ENCODE measurements at places on chromosomes 7 and 10. TPM values are rescaled to one million over a fixed set of nuclear protein-coding genes. Genes with fewer than 3 reads are reported as not detected.

- DNase-seq = peak; percentile 57
Observed at GRCh38 chr7:2886900-2887299, 42.8 kb upstream of the GNA12 start.

- no peak for DNase-seq
Observed at GRCh38 chr7:158568974-158569857, 18.4 kb downstream of the PTPRN2 start.

DNA sequence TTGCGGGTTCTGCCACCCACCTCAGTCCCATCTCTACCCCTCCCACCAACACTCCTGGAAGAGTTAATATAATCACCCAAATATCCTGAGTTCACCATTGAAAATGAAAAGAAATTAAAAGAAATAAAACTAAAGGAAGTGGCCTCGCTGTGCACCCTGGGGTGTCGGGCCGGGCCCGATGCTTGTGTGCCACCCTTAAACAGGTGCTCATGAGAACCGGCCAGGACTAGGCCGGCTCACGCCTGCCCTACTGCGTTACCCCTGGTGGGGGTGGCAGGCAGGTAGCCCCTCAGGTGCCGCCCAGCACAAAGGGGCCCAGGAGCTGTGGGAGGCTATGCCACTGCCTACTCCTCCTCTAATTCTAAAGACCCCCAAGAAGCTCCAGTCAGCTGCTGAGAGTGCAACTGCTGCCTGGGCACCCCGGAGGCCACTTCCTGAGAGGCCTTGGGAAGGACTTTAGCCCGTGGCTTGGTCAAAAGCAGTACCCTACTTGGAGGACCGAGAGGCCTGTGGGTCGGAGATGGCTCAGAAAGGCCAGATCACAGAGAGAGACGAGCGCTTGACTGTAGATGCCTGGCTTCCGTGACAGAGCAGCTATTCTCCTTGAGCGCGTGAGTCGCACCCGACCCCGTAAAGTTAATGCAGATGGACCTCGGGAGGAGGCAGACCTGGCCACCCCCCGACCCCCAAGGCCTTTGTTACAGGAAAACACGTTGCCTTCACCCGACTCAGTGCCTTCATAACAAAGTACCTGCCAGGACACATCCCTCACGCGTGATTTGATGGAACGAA, 51.0 kb upstream of the PPP2R2D start:
- no peak for DNase-seq

DNA sequence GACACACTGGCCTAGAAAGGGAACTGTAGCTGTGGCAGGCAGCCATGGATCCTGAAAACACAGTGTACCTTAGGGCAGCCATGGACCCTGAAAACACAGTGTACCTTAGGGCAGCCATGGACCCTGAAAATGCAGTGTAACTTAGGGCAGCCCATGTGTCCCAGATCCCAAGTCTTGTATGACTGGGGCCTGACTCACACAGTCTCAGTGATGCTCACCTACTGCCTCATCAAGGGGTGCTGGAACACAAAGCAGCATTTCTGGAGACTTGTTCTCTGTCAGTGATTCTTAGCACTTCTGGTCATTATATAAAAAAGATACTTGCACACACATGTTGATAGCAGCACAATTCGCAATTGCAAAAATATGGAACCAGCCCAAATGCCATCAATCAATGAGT, 70.2 kb upstream of the LAMB4 start:
- DNase-seq = no peak

- no peak for DNase-seq
Observed at GRCh38 chr10:17464545-17464944, 10.2 kb upstream of the ST8SIA6 start.

DNA sequence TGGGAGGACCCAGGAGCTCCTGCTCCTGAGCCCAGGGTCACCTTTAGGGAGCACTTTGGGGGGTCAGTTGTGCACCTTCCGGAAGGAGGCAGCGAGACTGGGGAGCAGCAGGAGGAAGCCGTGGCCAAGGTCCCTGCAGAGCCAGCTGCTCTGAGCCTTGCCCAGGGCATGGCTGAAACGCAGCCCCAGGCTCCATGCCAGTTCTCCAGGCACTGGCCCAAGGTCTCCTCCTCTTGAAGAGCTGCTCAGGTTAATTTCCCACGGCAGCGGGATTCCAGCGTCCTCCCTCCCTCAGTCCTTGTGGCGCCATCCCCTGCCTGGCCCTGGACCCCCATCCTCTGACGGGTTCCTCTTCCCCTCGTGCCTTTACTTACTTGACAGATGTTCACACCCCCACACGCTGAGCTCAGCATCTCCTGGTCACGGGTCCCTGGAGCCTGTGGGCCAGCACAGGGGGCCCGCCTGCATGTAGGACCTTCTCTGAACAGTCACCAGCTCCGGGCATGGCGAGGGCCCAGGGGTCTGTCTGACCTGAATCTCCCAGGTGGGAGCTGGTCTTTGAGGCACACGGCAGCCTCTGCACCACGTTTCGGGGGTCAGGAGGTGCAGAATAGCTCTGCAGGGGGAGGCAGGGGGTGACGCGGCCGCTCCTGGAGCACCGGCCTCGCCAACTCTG, 16.7 kb upstream of the CFAP46 start:
- no peak for DNase-seq

- no peak for DNase-seq
Observed at GRCh38 chr7:158257001-158257400, 330.6 kb downstream of the PTPRN2 start.

DNA sequence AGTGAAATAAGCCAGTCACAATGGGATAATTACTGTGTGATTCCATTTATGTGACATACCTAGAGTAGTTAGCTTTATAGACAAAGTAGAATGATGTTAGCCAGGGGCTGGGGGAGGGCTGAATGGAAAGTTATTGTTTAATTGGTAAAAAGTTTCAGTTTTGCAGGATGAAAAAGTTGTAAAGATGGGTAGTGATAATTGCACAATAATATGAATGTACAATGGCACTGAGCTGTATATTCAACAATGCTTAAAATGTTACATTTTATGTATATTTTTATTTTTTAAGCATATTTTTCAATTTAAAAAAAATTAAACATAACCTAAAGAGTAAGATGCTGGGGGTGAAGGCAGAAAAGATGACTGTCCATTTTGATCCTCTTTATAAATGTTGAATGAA, 216.1 kb upstream of the KAT6B start:
- DNase-seq = no peak

- DNase-seq = no peak
Observed at GRCh38 chr7:151249732-151250072, 1.2 kb upstream of the SMARCD3 start.

GRCh38 chr10:130964771-130965170, 346.8 kb downstream of the TCERG1L start:
- DNase-seq = no peak

- DNase-seq = no peak
Observed at GRCh38 chr7:101625031-101625791, 3.9 kb downstream of the MYL10 start.

GRCh38 chr10:117603726-117604125, 61.2 kb downstream of the EMX2 start:
- no peak for DNase-seq

DNA sequence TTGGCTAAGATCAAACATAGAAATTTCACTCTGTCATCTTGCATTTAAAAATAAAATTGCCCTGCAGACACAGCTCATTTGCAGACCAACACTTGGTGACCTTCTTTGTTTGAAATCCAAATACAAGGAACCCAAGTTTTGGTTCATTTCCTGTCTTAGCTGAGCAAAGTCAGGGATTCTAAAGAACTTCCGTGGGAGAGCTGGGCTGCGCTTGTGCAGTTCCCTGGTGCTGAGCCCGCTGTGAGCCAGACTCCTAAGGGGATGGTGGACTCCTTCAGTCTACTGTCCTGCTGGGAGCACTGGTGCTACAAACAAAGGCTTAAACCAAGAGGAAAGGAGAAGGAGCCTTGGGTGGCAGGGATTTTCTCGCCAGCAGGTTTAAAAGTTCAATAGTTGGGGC, 60.0 kb downstream of the MYOF start:
- DNase-seq = no peak

DNA sequence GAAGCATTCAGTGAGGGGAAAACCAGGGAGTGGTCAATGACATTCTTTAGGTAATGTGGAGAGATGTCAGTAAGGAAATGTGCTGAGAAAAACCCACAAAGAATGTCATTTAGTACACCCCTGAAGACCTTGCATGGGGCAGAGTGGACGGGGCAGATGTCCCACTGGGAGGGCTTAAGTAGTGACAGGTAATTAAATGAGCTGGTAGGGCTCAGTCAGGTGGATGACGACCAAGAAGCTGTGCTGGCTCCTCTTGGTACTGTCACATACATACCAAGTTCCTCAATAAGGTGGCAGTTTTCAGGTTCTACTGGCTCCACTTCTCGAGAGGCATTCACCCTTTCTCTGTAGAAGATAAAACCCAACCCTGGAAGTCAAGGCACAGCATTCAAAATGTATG, 1.8 kb downstream of the PON3 start:
- no peak for DNase-seq

- no peak for DNase-seq
Observed at GRCh38 chr10:14186245-14186644, 144.5 kb downstream of the FRMD4A start.

DNA sequence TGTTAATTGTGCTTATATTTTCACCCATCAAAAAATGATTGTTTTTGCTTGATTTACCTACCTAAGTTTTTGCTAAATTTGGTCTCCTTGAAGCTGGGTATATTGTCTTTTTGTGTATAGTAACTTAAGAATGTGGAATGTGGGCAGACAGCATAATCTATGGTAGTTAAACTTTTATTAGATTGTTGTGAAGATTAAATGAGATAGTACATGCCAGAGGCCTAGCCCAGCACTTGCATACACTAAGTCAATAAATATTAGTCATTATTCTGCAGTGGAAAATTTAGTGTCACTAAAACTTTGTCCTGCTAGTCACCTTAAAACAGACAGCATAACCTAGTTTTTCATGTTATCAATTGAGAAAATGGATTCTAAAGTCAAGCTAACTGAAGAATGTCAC, 19.3 kb upstream of the RPA3 start:
- DNase-seq = no peak

DNA sequence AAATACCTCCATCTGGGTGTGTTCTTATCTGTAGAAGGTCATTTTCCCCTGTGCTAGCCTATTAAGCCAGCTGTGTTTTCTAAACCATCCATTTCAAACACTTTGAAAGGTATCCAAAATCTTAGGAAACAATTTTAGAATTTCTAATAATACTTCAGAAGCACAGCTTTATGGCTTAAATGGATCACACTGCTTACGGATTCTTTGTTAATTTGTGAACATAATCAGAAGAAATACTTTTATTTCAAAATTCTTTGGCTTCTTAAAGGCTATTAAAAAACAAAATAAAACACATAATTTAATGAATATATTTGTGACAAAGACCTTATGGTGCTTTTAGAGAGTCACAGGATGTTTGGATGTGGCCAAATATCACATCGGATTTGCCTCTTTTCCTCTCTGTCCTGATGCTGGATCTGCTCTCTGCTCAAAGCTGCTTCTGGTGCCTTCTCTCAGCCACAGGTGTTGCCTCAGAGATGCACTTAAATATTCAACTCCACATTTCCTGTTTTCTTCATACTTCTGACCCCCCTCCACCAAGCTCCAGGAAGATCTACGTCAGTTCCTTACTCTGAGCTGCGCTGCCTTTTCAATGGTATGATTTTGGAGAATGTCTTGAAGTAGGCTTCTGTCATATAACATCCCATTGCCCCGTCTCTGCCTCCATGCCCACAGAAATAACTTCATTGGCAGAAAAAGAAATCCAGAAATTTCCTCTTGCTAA, 230.6 kb downstream of the MLLT10 start:
- DNase-seq = no peak

CYP2C18 gene
- total RNA-seq = not detected

KLF14 gene
- not detected for total RNA-seq

CALML5 gene
- not detected for total RNA-seq

ZNF655 gene
- total RNA-seq = 56.0 TPM

RAB19 gene
- total RNA-seq = not detected

SKIDA1 gene
- 53.0 TPM for total RNA-seq

ZNF786 gene
- total RNA-seq = 16.2 TPM

PRTFDC1 gene
- total RNA-seq = 26.7 TPM

TRIM50 gene
- total RNA-seq = not detected

DENND10 gene
- total RNA-seq = 49.3 TPM

CPXM2 gene
- not detected for total RNA-seq

SPOCK2 gene
- 1.4 TPM for total RNA-seq

C10orf62 gene
- not detected for total RNA-seq
